A549 treated with dexamethasone at 1 μM for 4 hours (cell line): ENCODE measurements at places on chromosomes 11 and 22. TPM values are rescaled to one million over a fixed set of nuclear protein-coding genes. Genes with fewer than 3 reads are reported as not detected.

The CRACR2B gene
- total RNA-seq, result 5.0 to 6.6 TPM (median 6.1 TPM) in 5 replicates

The EEF1G gene
- total RNA-seq, result 1,895 to 2,114 TPM (median 2,034 TPM) in 5 replicates

The MAPK12 gene
- total RNA-seq, result 16.4 to 26.6 TPM (median 22.3 TPM) in 5 replicates

The PIH1D2 gene
- 0.70 to 1.4 TPM (median 1.1 TPM) in 5 replicates for total RNA-seq

The MS4A15 gene
- not detected in 5 replicates for total RNA-seq

The KLHDC7B gene
- total RNA-seq, result not detected in 5 replicates

The RCE1 gene
- total RNA-seq, result 36.7 to 56.6 TPM (median 53.1 TPM) in 5 replicates

The GLYATL1 gene
- not detected in 5 replicates for total RNA-seq

The PRG2 gene
- total RNA-seq, result 0.08 TPM in 1 of 5 replicates, not detected in the others
